Stimulated activated CD8-positive, alpha-beta memory T cell treated with anti-CD3 and anti-CD28 coated beads, Interleukin-4, amount 100 ng/mL, for 1 hour (primary cell): ENCODE measurements at places on chromosomes 6 and 20.

- DNase-seq: peak; percentile 22
These were observed 551 bp downstream of the SYNCRIP start for GRCh38 chr6:85641897-85642773.

GRCh38 chr6:163820745-163821458 lies 406.4 kb downstream of the QKI start:
- no peak for DNase-seq

DNA sequence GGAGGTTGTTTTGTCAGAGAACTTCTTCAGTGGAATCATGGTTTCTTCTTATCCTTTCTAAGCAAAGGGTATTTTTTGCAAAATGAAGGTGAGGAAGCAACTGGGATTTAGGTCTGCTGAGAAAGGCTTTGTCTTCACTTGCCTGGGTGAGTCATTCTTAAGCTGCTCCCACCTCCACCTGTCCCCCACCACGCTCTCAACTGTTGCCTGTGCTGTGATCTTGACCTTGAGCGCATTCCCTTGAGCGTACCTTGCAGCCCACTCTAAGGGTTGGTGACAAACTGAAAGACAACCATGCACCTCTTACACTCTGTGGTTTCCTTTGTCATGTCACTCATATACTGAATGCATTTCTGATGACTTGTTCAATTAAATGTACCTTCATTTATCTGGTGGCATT lies 641.1 kb downstream of the RNF144B start:
- DNase-seq: no peak

DNA sequence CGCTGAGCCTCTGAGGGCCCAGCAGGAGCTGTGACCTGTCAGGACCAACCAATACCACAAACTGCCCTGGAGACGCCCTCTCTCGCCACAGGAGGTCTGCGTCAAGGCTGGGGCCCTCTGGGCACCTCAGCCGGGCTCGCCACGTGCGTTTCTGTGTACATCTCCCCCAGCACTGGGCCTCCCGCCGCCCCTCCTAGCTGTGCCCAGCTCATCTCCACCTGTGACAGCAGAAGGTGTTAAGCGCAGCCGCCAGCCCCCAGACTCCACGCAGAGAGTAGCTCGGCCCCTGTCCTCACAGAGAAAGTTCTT lies 91.4 kb downstream of the TAF4 start:
- DNase-seq: no peak
